Activated T-helper 2 cell treated with anti-CD3 and anti-CD28 coated beads, Interferon-gamma antibody, Interleukin-2, Interleukin-4, amounts not matched to agents 10 μg/mL and 5 μg/mL and 100 μg/mL, durations not matched to agents 14 hours and 24 hours and 36 hours (primary cell): ENCODE measurements at places on chromosomes 4 and X. TPM values are rescaled to one million over a fixed set of nuclear protein-coding genes. Genes with fewer than 3 reads are reported as not detected.

DNA sequence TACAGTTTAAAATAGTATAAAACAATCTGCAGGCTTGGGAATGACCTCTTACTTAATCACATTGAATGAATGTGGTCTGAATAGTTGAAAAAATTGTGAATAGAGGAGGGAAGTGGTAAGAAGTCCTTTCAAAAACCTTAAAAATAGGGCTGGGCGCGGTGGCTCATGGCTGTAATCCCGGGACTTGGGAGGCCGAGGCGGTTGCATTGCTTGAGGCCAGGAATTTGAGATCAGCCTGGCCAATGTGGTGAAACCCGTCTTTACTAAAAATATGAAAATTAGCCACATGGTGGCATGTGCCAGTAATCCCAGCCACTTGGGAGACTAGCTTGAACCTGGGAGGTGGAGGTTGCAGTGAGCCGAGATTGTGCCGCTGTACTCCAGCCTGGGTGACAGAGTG is 36.5 kb downstream of the HERC3 start:
- DNase-seq, result no peak

DNA sequence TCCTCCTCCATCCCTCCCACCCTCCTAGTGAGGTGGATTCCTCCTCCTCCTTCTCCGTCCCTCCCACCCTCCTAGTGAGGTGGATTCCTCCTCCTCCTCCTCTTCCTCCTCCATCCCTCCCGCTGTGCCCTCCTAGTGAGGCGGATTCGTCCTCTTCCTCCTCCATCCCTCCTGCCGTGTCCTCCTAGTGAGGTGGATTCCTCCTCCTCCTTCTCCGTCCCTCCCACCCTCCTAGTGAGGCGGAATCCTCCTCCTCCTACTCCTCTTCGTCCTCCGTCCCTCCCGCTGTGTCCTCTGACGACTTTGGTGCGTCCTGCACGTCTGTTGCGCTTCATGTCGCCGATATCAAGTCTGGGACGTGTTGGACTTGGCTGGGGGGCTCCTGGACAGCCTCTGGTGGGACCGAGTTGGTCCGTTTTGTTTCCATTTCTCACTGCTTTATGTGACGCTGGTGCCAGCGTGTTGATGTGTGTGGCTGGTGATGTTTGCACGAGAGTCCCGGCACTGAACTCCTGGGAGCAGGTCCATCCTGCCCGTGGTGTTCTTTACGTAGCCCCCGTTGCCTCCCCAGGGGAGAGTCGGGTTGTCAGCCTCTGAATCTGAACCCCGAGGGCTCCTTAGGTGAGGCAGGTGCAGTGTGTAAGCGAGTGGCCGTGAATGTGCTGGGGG is 5.4 kb downstream of the AKAP17A start:
- no peak for DNase-seq

- no peak for DNase-seq
Observed at GRCh38 chr4:58514299-58514698, 1404.1 kb upstream of the IGFBP7 start.

DNA sequence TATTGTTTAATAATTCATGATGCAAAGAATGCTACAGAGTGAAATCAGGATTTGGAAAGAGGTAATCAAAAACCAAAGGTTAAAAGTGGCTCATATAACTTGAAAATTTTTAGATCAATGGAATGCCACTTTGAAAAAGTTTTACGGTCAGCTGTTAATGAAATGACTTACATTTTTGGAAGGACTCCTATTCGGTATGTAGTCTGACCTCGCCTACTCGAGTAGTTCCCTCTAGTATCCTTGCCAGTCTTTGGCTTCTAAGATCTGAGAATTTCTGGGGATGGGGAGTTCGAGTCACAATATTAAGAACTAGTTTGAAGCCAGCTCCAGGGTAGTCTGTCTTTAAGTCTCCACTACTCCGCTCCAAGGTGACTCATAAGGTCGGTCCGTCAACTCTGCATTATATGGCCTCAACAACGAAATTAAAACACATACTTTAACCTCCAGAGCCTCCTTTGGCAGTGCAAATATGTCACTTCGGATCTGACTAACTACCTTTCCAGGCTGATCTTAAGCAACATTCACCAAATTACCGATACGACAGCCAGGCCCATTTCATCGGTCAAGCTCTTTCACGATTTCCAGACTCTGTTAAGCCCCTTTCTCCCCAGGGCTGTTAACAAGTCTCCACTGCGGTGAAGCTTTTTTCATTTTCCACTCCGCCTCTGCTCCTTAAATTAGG is 733 bp upstream of the NAA15 start:
- no peak for DNase-seq

GRCh38 chrX:147875866-147876596 is 35.7 kb upstream of the FMR1 start:
- no peak for DNase-seq

GRCh38 chr4:1488357-1488756 is 82.1 kb upstream of the NKX1-1 start:
- DNase-seq, result no peak

The SEPTIN11 gene
- 7.9 and 9.2 TPM in 2 replicates for total RNA-seq
